ENCODE measurements at places on chromosomes 5 and 9.

DNA sequence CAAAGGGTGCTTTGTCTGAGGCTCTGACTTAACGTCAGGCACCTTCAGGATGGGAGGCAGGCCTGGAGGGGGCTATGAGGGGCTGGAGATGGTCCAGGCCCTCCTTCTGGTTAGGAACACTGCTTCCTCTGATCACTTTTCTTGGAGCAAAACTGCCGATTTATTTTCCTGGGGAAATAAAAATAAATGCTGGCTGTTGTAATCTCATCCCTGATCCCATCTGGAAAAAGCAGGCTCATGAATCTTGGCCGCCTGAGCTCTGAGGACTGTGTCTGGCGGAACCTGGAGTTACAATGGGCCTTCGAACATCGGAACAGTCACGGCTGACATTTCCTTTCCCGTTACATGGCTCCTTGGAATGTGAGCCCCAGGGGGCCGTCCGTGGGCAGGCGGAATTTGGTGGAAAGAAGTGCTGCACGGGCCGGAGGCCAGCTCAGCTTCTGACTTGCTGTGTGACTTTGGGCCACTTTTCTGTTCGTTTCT, 157.8 kb downstream of the RGS3 start:
- DNase-seq: peak; percentile 87

DNA sequence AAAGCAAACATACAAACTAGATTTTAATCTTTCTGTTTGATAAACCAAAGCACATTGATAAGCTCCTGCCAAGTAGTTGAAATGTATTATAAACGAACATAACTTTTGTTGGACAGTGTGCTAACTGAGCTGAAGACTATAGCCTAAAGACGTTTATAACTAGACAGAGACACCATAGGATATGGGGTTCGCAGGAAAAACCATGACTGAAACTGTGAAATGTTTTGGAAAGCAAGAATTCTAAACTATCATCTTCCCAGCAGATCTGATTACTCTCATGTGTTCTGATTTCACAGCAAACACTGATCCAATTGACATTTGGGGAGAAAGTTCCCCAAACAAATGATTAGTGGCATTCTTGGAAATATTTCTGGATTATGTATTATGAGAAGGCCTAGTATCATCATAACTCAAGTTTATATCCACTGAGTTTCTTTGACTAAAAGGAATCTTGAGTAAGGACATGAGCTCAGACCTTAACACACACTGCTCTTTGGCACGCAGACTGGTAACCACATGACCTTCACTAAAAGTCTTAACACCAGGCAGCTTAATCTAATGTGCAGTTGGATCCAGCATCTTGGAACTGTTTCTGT, 375.2 kb downstream of the ZNF608 start:
- DNase-seq: peak; percentile 31

DNA sequence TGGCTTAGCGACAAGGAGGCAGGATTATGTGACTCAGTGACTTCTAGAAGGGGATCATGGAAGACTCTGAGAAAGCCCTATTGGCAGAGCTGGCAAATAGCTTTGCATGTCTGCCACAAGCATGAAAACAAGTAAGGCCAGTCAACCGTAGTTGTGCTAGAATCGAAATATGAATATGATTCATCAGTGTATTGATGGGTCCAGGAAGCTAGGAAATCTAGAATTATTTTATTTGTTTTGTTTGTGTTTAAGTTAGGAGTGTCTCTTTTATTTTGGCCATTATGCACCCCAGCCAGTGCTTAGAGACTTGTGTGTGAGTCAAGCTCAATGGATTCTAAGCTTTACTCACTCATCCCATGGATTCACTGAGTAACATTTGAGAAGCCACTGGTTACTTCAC, 3.8 kb upstream of the ITGA2 start:
- no peak for DNase-seq

- no peak for DNase-seq
Measured at GRCh38 chr9:4663956-4664355, 1.9 kb downstream of the PLPP6 start.

- DNase-seq: no peak
Measured at GRCh38 chr9:126675147-126675467, 61.4 kb downstream of the LMX1B start.

DNA sequence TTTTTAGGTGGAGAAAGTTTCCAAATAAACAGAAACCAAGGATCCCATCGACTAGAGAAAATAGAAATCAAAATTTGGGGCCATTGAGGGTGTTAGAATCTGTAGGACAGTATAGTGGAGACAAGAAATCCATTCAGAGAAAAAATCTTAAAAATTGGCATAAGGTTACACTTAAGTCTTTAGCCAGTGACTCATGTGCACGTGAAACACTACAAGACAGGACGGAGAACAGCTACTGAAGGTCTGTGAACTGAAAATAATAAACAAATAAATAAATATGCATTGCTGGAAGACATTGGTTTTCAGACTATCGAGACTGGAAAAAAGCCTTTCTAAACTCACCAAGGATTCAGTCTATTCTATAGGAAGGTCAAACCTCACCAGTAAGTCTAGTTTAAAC, 1955.5 kb downstream of the MAT2B start:
- peak; percentile 20 for DNase-seq

DNA sequence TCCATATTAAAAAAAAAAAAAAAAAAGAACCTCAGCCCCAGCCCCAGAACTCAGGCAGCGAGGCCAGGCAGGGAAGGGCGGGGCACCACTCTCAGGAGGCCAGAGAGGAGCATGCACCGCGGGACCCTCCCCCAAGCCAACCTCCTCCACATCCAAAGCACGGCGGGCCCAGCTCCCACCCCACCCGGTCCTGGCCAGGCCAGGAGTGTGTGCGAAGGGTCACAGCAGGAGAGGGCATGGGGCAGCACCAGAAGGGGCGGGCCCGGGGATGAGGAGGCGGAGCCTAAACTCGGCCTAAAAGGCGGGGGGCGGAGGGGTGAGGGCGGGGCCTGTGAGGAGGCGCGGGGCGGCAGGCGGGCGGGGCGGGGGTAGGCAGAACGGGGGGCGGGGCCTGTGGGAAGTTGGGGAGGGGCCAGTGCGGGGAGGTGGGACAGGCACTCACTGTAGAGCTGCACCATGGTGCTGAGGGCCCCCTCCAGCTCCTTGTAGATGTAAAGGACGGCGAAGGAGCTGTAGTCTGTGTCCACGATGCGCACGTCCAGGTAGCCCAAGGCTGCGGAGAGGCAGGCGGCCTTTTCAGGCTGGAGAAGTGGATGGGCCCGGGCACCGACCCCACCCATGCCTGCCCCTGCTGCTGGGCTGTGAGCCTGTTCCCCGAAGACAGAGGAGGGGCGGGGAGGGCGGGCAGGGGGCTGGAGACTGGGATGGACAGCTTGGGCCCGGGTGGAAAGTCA, 1.2 kb downstream of the LCN15 start:
- DNase-seq: peak; percentile 17

GRCh38 chr9:109022873-109023272, 9.6 kb upstream of the CTNNAL1 start:
- no peak for DNase-seq

DNA sequence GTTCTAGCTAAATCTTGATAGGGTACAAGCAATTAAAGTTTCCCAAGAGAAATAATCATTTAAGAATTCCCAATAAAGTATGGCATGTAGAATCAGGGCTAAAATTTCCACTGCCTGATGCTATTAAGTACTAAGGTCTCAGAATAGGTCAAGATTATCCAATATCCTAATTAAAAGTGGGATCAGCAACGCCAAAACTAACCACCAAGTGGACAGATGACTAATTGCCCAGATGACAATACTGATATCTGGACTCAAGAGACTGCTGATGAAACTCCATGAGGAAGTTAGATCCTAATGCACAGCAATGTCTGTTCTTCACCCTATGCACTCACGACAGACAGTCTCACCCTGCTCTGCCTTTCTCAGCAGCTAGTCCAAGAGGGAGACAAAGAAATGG, 14.3 kb downstream of the DEPDC1B start:
- DNase-seq: no peak

DNA sequence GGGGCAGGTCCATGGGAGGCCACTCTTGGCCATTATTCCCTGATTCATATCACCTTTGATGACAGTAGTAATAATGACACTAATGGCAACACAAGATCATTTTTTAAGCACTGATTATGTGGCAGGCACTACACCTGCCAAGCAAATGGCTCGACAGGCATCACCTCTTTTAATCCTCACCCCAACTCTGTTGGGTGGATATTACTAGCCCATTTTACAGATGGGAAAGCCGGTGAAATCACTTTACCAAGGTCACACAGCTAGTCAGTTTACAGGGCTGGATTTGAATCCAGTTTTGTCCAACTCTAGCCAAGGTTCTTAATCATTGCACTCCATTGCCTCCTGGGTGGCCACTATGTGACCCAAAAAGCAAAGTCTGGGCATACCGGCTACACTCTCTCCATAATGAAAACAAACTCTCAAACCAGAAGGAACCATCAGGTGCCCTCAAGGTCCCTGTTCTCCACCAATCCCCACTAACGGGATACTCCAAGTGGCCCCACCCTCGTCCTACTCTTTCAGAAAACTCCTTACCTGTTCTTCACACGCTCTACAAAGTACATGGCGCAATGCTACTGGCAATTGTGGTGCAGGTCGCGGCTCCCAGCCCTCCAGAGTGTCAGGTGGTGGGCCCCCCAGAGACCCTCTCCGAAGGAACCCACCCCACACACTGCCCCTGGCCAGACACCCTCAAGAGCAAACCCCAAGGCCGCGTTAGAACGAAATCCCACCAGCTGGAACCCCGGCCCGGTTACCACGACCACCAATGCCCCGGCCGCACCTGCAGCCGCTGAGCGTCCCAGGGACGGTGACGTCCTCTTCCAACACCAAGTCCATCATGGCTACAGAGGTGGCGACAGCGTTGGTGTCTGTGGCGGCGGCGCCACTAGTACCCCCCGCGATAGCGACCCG, 572 bp downstream of the CDK5RAP2 start:
- peak; percentile 13 for DNase-seq

DNA sequence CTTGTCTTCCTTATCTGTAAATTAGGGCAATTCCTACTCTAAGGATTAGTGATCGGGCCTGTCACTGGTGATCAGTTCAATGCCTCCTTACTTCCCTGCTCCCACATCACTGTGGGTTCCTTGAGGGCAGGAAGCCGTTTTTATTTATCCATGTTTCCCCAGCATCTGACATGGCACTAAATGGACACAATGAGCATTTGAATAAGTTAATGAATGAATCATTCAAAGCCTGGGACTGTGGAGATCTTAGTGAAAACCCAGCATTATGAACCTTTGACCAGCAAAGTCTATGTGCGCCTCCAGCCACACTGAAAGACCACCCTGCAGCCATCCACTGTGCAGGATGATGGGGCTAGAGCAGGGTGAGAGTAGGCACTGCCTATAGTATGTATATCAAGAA, 11.6 kb downstream of the COL15A1 start:
- DNase-seq: no peak

GRCh38 chr9:70285246-70285645, 26.5 kb downstream of the SMC5 start:
- DNase-seq: peak; percentile 63

DNA sequence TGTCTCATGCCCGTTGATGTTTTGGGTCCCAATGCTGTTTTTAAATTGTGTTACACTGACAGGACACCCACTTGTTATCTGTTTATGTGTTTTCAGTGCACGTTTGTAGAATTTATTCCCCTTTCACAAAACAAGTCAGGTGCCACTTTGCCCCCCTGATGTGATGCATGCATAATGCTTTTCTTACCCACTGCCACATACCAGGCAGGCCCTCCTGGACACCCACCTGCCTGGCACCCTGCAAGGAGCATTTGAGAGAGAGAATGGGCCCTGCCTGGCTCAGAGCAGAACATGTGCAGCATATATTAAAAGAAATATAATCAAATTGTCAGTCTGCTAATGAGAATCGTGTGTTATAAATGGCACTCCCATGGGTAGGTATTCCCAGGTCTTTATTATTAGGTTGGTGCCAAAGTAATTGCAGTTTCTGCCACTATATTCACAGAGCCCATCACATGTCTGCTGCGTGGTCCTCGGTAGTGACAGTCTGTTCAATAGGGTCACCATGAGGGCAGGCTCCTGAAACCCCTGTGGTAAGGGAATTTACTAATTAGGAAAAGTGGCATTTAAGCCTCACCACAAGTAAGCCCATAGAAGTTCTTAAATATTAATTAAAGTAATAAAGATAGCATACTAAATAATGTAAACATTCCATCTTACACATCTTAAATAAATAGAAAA, 52.2 kb upstream of the CKMT2 start:
- no peak for DNase-seq

- peak; percentile 80 for DNase-seq
Measured at GRCh38 chr5:2149195-2149539, 266.4 kb upstream of the IRX4 start.

DNA sequence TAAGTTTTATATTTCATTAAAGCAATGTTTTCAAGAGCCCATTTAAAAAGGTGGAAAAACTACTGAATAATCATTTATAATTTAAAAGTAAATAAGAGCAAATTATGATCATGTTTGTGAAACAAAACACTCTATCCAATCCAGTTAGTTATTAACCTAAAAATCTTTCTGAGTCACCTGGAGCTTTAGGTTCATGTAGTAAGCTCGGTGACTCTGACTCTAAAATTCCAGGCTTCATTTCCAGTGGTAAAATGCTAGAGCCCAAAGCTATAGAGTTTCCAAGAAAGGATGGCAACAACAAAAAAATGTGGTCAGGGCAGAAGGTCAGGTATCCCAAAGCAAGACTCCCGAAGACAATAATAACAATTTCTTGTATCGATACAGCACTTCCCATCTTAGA, 76.1 kb upstream of the SPOCK1 start:
- no peak for DNase-seq

- DNase-seq: no peak
Measured at GRCh38 chr9:131470581-131470991, 32.1 kb upstream of the POMT1 start.

DNA sequence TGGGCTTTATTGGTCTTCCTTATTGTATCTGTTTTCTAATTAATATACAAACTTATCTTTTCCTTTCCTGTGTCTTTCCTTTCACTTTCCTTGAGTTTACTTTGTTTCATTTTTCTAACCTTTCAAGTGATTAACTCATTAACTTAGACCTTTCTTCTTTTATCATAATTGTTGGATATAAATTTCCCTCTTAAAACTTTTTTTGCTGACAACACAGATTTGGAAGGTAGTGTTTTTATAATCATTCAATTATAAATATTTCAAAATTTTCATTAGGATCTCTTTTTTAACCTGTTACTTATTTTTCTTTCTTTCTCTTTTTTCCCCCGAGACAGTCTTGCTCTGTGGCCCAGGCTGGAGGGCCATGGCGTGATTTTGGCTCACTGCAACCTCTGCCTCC, 6.9 kb upstream of the ZBTB43 start:
- no peak for DNase-seq

GRCh38 chr9:27792971-27793689, 219.8 kb upstream of the C9orf72 start:
- no peak for DNase-seq

GRCh38 chr5:23139338-23140171, 286.4 kb upstream of the CDH12 start:
- DNase-seq: peak; percentile 48

- no peak for DNase-seq
Measured at GRCh38 chr9:78103971-78104433, 72.4 kb upstream of the GNAQ start.

- peak; percentile 24 for DNase-seq
Measured at GRCh38 chr5:107300721-107301327, 369.9 kb downstream of the EFNA5 start.

- no peak for DNase-seq
Measured at GRCh38 chr5:149156435-149157083, 15.3 kb downstream of the ABLIM3 start.

Data from choroid plexus epithelial cell (primary cell).